Type B pancreatic cell (in vitro differentiated cells): ENCODE measurements at places on chromosomes 7 and 10. TPM values are rescaled to one million over a fixed set of nuclear protein-coding genes. Genes with fewer than 3 reads are reported as not detected.

DNA sequence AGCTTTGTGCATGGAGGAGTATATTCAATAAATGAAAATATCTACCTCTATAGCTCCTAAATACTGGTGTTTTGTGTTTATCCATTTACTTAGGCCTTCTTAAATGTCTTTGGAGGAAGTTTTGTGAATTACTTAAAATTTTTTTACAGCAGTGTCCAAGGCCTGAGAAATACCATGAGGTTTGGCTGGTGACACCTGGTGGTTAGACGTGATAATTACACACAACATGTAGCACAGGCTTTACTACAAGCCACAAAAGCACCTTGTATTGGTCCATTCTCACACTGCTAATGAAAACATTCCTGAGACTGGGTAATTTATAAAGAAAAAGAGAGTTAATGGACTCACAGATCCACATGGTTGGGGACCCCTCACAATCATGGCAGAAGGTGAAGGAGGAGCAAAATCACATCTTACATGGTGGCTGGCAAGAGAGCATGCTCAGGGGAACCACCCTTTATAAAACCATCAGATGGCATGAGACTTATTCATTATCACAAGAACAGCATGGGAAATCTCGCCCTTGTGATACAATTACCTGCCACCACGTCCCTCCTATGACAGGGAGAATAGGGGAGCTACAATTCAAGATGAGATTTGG lies 20.6 kb downstream of the HYAL4 start:
- no peak overlapping the region for H3K4me3 ChIP-seq
- H3K36me3 ChIP-seq = no peaks in the 10 kb centered on the region
- H3K27ac ChIP-seq = peak overlapping the region; percentile 19
- DNase-seq = no peak
- H3K27me3 ChIP-seq = peaks cover 3% of the 10 kb centered on the region

- no peak overlapping the region for H3K27ac ChIP-seq
- H3K4me1 ChIP-seq = peaks cover 15% of the 10 kb centered on the region
- H3K36me3 ChIP-seq = no peaks in the 10 kb centered on the region
- DNase-seq = no peak
These were observed 9.6 kb upstream of the EBF3 start for GRCh38 chr10:129973674-129974059.

DNA sequence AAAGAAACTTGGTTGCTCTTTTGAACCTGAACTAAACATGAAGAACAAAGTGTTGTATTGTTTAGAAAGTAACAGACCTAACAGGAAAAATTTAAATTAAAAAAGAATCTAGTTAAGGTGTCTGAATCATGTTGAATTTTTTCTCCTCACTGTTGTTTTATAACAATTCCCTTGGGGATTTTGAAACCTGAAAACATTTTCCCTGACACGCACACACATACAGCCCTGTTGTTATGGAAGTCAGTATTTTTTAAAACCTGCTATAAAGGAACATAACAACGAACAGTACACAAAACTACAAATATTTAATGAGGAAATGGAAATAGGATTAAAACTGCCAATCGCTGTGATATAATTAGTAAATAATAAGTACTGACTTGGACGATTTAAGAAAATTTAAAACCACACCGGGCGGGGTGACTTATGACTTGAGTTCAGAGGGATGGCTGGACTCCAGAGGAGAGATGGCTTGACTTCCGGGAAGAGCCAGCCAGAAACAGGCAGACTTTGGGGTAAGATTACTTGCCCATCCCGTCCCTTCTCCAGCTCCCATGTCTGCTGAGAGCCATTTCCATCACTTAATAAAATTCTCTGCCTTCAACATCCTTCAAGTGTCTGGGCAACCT lies 16.2 kb upstream of the SPOCK2 start:
- H3K36me3 ChIP-seq = peaks cover 31% of the 10 kb centered on the region
- H3K4me1 ChIP-seq = peaks cover 22% of the 10 kb centered on the region
- no peaks in the 10 kb centered on the region for H3K27me3 ChIP-seq
- no peak overlapping the region for H3K4me3 ChIP-seq
- no peak overlapping the region for H3K27ac ChIP-seq

Gene BRI3
- 151 and 190 TPM in 2 replicates for total RNA-seq

Gene CCL26
- 1.00 and 2.6 TPM in 2 replicates for total RNA-seq

DNA sequence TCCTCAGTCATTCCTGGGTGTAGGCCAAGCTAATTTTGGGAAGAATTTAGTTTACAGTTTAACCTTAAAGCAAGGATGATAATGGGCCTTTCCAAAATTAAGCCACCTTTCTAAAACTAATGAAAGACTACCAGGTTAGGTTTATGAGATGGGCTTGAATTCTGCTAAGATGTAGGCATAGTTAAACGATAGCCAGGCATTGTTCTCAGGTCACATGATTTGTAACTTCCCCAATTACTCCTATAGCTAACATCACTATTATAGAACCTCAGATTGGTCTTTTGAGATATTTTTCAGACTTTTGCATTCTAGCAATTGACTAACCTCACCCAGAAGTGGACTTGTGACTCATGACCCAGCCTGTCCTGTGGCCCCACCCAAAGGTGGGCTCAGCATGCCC lies 7.0 kb upstream of the NUB1 start:
- H3K4me1 ChIP-seq = no peaks in the 10 kb centered on the region
- peaks cover 4% of the 10 kb centered on the region for H3K27me3 ChIP-seq
- H3K27ac ChIP-seq = no peak overlapping the region
- H3K4me3 ChIP-seq = no peak overlapping the region
- no peaks in the 10 kb centered on the region for H3K36me3 ChIP-seq

DNA sequence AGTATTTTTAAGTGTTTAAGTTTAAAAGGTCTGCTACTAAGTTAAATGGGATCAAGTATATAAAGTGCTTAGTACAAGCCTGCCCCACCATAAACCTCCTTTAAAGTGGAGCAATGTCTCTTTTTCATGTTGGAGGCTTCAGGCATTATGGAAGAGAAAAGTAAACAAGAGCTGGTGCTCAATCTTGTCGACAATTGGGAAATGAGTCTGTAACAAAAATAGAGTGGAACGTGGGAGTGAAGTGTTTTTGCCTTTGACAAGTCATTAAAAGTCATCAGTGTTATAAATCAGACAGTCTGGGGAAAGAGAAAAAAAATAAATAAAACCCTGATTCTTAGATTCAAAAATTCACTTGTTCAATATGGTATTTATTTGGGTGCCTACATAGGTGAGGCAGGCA lies 44.7 kb downstream of the DNAJC12 start:
- H3K36me3 ChIP-seq = no peaks in the 10 kb centered on the region
- H3K4me1 ChIP-seq = peaks cover 5% of the 10 kb centered on the region
- H3K4me3 ChIP-seq = no peak overlapping the region
- no peak for DNase-seq

DNA sequence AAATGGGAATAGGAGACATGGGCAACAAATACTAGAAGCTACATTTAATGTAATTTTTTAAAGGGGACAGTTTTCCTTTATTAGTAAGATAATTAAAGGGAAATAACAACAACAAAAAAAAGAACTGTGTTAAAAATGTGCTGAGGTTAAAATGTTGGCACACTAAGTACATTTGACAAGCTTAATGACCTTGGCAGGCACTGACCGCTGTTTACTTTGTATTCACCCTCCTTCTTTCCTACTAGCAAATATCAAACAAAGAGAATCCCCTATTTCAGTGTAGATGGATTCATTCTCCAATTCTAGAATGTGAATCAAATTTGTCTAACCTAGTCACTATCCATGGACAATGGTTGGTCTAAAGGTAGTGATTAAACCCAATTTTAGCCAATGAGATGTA lies 77.5 kb upstream of the TOMM7 start:
- H3K4me1 ChIP-seq = peaks cover 5% of the 10 kb centered on the region
- H3K36me3 ChIP-seq = no peaks in the 10 kb centered on the region
- no peak overlapping the region for H3K4me3 ChIP-seq
- no peaks in the 10 kb centered on the region for H3K27me3 ChIP-seq
- DNase-seq = no peak

- H3K4me3 ChIP-seq = no peak overlapping the region
- peaks cover 4% of the 10 kb centered on the region for H3K4me1 ChIP-seq
These were observed 166.3 kb downstream of the ZMYND11 start for GRCh38 chr10:301536-301935.

- no peaks in the 10 kb centered on the region for H3K27me3 ChIP-seq
- DNase-seq = no peak
- no peak overlapping the region for H3K27ac ChIP-seq
- H3K36me3 ChIP-seq = peaks cover 3% of the 10 kb centered on the region
- no peak overlapping the region for H3K4me3 ChIP-seq
These were observed 18.8 kb downstream of the SORBS1 start for GRCh38 chr10:95542330-95542729.

Gene SPDYE1
- total RNA-seq = not detected in 2 replicates

Gene CYP2C19
- 3.7 and 6.8 TPM in 2 replicates for total RNA-seq

Gene H2BK1
- total RNA-seq = not detected in 2 replicates

DNA sequence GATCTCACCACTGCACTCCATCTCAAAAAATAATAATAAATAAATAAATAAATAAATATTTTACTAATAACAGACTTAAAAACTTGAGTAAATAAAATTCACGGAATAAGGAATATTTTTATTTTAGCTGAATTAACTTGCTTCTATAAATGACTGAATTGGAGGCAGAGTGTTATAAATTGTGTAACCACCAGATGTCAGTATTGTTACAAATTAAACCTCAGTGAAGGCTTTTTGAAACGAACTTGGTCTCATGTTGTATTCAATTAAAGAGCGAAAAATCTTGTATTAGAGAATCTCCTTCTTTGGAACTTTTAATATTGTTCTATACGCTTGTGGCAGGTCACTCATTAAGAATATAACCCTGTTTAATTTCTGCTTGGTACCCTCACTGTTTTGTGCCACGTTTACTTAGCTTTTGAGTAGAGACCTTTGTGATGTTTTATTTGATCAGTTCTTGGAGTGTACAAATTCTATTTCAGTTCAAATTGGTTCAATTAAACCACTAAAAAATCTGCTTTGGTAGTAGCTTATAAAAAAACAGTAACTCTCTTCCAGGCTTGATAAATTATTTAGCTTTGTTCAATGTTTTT lies 45.6 kb upstream of the SCIN start:
- H3K36me3 ChIP-seq = no peaks in the 10 kb centered on the region
- H3K4me3 ChIP-seq = no peak overlapping the region
- H3K27ac ChIP-seq = no peak overlapping the region
- no peak for DNase-seq
- no peaks in the 10 kb centered on the region for H3K27me3 ChIP-seq

Gene COBL
- total RNA-seq = 25.7 and 47.1 TPM in 2 replicates

Gene SPAM1
- not detected in 2 replicates for total RNA-seq

DNA sequence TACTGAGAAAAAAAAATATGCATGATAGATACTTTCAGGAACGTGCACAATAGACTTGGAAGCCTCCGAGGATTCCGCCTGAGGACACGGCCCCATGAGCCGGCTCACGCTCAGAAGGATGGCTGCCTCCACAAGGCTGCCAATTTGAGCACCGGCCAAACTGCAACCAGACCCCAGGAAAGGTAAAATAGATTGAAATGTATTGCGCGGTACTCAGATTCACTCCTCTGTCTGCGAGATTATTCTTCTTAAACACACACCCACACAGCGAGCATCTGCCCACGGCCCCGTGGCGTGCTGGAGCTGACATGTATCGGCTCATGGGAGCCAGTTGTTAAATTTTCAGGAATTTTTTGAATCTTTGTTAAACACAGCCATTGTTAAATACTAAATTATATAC lies 653.2 kb upstream of the MKI67 start:
- H3K27me3 ChIP-seq = peaks cover 3% of the 10 kb centered on the region
- peak; percentile 39 for DNase-seq
- no peak overlapping the region for H3K27ac ChIP-seq
- peaks cover 4% of the 10 kb centered on the region for H3K4me1 ChIP-seq
- H3K4me3 ChIP-seq = no peak overlapping the region
- H3K36me3 ChIP-seq = no peaks in the 10 kb centered on the region

Gene TUBB8
- 0.29 and 0.46 TPM in 2 replicates for total RNA-seq

- peaks cover 14% of the 10 kb centered on the region for H3K4me1 ChIP-seq
- H3K36me3 ChIP-seq = no peaks in the 10 kb centered on the region
- H3K4me3 ChIP-seq = no peak overlapping the region
- peak overlapping the region; percentile 2 for H3K27ac ChIP-seq
- no peak for DNase-seq
These were observed 243.8 kb upstream of the ETV1 start for GRCh38 chr7:14233076-14233867.

- peak overlapping the region; percentile 53 for H3K27ac ChIP-seq
- peaks cover 11% of the 10 kb centered on the region for H3K4me1 ChIP-seq
- peak overlapping the region; percentile 5 for H3K4me3 ChIP-seq
- no peaks in the 10 kb centered on the region for H3K27me3 ChIP-seq
- H3K36me3 ChIP-seq = no peaks in the 10 kb centered on the region
These were observed 334.3 kb upstream of the SEMA3D start for GRCh38 chr7:85521108-85521694.

DNA sequence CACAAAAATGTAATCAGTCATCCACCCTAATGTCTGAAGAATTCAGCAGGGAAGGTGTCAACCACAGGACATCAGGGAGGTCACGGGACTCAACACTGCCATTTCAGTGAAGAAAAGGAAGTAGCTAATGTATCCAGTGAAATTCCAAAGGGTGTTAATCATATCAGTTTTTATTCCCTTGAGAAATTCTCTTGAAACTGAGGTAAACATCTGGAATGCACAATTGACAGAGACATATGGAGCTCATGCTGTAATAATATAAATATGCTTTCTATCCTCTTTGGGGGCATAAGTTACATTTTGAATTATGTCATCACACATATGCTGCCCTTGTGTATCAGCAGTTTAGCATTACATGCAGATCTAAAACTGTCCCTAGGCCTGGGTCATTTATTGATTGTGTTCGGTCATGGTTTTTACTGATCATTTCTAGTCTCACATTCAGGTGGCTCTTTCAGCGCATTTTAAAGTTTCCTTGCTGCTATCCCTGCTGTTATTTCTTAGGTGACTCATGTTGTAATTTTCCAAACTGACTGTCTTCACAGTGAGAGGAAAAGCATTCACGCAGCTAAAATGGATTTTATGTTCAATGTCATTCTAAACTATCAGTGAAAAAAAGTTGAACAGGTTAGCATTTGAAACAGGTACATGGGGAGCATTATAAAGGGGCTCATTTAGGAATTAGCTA lies 273.9 kb downstream of the TSPAN12 start:
- H3K27ac ChIP-seq = peak overlapping the region; percentile 50
- H3K4me3 ChIP-seq = peak overlapping the region; percentile 1
- H3K4me1 ChIP-seq = peaks cover 35% of the 10 kb centered on the region
- DNase-seq = no peak
- no peaks in the 10 kb centered on the region for H3K36me3 ChIP-seq

Gene FANK1
- total RNA-seq = 9.5 and 11.8 TPM in 2 replicates
